NCI-H2081 (cell line): ENCODE measurements at places on chromosomes 6 and 20.

DNA sequence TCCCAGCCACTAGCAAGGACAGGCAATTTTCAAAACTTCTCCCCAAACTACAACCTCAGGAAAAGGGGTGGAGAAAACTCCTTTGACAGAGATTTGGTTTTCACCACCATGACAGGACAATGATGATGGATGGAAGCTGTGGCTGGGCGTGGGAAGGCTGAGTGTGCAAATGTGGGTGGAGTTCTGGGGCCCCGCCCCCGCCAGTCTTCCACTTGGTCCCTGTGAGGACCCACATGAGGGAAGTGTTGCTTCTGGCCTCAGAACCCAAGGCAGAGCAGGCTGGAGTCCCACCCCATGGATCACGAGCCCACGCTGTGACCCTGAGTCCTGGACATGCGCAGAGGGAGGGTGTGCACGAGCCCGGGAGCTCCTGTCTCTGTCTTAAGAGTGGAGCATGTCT, 21.5 kb upstream of the MRGBP start:
- no peak for DNase-seq

GRCh38 chr6:151826517-151827142, 19.1 kb downstream of the ESR1 start:
- no peak for DNase-seq

DNA sequence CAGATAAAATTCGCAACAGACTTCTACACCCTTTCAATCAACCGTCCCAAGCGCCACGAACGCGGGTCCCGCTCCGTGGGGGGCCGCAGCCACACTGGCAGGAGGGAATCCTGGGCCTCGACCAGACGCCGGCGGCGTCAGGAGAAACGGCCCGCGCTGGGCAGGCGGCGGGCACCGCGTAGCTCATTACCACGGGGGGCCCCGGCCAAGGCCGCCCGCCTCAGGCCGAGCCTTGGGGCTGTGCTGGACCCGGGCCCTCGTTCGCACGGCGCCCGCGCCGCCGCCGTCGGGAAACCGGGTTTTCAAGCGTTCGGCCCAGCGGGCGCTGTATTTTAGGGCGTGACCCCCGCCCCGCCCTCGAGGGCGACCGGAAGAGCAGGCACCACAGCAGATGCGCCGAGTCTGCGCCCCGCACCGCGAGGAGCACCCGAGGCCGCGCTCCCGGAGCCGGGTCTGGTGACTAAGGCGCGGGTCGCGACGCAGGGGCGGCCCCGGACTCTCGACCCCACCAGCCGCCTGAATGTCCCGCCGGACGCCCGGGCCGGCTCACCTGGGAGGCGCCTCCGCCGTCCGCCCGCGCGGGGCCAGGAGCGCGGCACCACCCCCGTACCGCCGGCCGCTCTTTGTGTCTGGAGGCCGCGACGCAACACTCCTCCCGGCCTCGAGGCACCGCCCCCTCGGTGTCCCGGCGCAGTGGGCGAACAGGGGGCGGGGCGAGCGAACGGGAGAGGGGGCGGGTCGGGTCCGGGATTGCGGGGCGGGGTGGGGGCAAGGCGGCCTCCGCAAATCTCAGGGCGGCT, at the start of gene NINL:
NINL (minus strand) TSS at position 627 of the 800 bp plus-strand sequence. CDS start 58,944 bp downstream, outside the sequence.
- DNase-seq, result peak; percentile 56

GRCh38 chr6:30500421-30501355, 11.4 kb downstream of the HLA-E start:
- no peak for DNase-seq

DNA sequence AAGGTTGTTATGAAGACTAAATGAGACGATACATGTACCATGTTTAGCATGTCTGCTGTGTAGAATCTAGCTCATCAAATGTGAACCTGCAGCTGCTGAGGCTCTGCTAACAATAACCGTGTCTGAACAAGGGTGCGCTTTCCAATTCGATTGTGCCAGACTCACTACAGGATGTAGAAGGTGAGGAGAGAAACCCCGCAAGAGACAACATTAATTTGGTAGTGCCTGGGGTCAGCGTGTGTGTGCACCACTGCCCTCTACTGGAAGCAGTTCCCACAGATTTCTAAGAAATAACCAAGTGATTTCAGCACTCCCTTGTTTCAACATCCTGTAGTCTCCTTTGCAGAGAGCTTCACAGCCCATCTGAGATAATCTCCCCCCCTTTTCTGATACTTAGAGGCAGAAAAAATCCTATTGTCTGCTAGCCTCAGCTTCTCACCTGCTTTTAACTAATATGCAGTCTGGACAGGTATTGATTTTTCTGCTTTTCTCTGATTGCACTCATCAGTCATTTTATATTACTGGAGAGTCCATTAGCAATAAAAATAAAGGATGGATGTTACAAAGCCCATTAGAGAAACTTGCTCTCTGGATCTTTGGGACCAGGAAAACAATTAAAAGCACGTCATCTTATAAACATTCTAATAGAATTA, 96.7 kb upstream of the BACH2 start:
- peak; percentile 31 for DNase-seq

GRCh38 chr6:137339929-137340559, 120.9 kb upstream of the IFNGR1 start:
- no peak for DNase-seq

- DNase-seq, result no peak
These were observed 20.0 kb downstream of the NOL4L start for GRCh38 chr20:32564921-32565734.

DNA sequence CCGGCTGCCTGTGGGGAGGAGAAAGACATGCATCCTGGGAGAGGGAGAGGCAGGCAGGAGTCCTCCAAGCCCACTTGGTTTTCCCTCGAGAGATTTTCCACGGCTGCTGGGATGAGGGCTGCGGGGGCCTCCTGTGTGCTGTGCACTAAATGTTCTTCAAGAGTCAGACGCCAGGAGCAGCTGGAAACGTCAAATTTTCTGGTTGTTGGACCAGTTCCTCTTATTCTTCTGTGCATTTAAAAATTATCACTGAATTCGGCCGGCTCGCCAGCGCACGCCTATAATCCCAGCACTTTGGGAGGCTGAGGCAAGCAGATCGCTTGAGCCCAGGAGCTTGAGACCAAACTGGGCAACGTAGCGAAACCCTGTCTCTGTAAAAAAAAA, 32.8 kb upstream of the NTSR1 start:
- no peak for DNase-seq

GRCh38 chr6:118319894-118320649, 228.0 kb upstream of the PLN start:
- DNase-seq, result peak; percentile 55

- DNase-seq, result no peak
These were observed 493 bp downstream of the CRYBG1 start for GRCh38 chr6:106360989-106361430.

DNA sequence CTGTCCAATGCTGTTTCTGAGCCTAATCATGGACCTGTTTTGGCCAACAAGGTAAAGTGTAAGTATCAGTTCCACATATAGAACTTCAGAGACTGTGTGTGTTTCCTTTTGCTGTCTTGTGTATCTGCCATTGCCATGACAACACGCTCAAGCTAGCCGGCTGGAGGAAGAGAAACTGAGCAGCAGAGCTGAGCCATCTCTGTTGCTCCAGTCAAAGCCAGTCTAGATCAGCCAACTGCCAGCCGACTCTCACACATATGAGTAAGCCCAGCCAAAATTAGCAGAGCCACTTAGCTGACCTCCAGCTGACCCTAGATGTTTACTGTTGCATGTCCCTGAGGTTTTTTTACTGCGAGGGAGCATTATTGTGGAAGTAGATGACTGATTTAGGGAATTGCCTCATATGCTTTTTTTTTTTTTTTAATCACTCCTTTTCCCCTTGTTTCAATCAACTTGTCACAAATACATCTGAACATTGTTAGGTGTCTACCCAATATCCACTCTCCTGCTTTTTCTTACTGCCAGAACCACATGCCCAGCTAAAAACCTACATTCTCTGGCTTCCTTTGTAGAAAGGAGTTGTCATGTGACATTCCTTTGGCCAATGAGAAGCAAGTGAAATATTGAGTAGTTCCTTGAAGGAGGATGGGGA, 304.3 kb upstream of the SUPT3H start:
- DNase-seq, result no peak

DNA sequence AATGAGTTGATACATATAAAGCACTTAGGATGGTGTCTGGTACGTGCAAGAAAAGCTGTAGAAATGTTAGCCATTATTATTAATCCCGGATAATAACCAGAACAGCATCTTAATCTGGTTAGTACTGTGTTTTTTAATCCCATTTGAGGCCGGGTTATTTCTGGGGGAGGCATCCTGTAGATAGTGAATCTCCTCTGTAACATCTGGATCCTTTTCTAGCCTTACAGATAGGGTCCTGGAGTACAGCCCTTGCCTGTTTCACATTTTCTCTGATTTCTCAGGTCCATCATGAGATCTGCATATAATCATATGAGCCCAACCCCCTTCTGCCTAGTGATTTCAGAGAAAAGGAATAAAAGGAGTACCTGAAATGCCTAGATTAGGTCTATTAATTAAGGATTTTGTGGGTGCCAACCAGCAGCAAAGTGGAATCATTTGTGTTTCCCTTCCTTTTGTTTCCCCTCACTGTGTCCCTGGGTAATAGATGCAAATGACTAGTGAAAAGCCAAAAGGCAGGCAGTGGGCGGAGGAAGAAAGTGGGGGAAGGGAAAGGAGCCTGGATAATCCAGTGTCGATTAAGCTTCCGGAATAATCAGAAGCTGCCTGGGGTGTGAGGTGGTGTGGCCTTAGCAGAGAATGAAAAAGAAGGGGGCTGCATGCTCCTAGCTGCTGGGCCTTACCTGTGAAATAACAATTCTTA, 88.9 kb downstream of the SOBP start:
- no peak for DNase-seq

GRCh38 chr20:51446656-51447055, 95.9 kb downstream of the NFATC2 start:
- DNase-seq, result no peak

- no peak for DNase-seq
These were observed 94.7 kb upstream of the SNX9 start for GRCh38 chr6:157728183-157728881.

DNA sequence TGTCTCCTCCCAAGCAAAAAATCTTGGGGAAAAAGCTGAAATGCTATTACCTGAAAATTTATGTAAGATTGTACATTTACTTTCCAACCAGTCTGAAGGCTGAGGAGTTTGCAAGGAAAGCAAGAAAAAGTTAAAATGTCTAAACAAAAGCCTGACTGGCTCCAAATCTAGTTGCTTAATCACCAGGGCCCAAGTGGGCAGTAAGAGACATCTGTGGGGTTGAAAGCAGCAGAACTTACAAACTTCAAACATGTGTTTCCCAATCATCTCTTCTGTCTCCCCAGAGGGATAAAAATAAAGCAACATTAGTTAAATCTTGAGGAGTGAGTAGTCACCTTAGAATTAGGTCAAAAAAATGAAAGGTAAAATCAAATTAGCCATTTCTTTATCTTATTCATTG, 98.6 kb downstream of the OGFRL1 start:
- no peak for DNase-seq

DNA sequence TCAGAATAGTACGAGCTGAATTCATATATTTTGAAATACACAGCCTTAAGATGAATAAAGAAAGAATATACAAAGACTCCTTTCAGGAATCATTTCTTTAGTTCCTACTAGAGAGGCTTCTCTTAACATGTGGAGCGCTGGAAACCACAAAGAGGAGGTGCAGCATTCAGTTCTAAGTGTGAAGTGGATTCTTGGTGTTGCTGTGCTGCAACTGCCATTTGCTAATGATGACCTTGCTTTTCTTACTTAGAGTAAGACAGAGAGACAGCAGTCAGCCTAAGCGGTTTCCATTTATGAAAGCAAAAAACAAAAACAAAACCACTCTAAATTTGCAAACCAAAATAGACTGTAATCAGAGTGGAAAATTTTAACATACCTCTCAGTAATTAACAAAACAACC, 629.0 kb downstream of the EPHA7 start:
- no peak for DNase-seq

DNA sequence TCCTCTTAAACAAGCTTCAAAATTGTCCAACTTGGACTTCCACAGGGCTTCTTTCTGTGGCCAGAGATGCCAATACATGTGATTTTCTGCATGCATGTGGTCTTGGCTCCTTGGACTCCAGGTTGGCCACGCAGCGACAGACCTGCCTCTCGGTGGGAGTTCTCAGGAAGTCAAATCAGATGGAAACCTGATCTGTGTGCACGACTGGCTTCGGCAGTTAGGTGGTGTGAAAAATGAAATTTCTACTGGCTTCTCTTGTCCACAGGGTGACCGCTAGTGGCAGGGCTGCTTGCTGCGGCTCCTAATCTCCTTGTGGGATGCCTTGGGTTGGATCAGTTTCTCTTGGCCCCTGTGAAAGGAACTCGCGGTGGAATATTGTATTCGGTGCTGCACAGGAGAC, 57.3 kb downstream of the PHACTR3 start:
- no peak for DNase-seq

GRCh38 chr20:54212226-54212625, 4.3 kb downstream of the PFDN4 start:
- DNase-seq, result no peak

DNA sequence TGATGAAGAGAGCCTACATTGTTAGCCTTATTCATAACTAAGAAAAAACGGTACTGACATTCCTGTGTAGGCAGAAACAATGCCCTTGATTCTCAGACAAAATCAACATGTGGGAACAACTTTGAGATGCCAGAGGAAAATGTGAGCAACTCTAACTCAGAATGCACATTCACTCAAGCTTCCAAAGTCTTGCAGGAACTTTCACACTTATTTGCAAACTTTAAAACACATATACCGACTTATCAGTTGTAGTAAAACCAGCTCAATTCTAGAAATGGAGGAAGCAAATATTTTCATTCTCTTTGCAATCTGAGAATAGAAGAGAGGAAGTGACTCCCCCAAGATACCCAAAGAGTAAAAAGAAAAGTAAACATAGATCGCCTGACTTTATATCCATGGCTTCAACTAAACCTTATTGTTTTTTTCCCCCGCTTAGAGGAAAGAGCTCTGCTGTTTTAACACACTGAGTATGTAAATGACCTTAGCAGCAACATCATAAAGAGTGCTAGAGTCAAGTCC, 117.6 kb downstream of the EPB41L2 start:
- DNase-seq, result no peak

DNA sequence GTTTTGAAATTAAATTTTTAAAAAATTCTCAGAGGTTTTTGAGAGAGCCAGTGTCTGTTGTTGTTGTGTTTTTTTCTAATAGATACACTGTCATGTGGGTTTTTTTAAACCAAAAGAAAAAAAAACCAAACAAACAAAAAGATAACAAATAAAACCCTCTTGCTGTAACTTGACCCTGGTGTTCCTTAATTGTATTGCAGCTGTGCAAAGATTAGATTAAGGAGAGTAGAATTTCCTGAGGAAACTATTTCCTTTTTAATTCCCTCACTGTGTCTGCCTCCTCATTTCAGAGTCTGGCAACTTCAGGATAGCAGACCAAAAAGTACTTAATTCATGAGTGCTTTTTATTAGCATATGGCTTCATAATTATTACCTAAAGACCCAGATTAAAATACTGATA, 281.9 kb downstream of the EPM2A start:
- DNase-seq, result no peak
